Dermis blood vessel endothelial cell (primary cell): ENCODE measurements at places on chromosomes 5 and 9.

DNA sequence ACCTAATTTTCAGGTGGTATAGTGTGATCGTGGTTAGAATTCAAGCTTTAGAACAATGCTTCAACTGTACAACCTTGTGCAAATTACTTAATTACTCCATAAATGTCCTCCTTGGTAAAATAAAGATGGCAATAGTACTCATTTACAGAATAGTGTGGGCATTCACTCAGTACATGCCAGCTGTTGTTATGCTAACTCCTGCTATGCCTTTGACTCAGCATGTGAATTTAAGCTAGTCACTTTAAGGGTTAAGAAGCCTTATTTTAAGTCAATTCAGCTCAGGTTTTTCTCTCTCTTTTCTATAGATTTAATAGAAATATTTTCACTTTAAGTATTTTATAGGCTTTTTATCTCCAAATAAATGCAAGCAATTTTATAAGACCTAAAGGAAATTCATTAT is 335.6 kb upstream of the ITGA1 start:
- no peak for DNase-seq

DNA sequence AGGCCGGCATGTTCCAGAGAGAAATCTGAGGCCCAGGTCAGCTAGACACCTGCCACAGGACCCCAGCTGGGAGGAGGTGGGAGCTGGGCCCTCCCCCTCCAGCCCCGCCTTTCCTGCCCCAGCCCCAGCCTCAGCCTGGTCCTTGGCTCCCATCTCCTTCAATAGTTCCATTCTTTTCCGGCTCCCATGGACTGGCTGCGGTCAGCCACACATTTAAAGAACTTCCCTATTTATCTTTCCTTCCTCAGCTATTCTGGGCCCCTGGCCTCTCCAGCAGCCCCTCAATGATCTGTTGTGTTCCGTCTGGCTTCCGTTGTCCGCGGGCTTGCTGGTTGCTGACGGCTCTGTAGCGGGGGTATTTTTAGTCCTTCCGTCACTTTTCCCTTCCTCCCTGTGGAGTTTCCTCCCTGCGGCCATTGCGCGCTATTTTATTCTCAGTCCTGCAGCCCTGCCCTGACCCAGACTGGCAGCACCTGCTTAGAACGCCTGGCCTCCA is 73.8 kb downstream of the AMBP start:
- peak; percentile 70 for DNase-seq

- DNase-seq: peak; percentile 76
These were observed 53.2 kb upstream of the TMEM171 start for GRCh38 chr5:73067213-73067612.

DNA sequence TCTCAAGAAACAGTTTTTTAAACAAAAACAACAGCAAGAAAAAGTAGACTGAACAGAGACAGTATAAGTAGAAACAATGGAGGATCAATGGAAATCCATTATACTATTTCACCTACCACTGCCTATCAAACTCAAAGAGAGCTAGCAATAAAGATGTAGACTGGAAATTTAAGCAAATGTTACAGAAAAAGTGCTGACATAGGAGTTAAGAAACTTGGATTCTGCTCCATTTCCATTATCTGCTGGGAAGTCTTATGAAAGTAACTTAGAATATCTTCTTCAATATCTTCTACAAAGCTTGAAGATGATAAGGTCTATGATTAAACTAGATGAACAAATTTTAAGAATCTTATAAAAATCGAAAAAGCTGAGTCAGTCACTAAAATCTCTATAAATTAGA is 1469.8 kb upstream of the C9orf72 start:
- DNase-seq: no peak

- DNase-seq: no peak
These were observed 129.7 kb downstream of the GOLPH3 start for GRCh38 chr5:32044434-32044833.

- DNase-seq: no peak
These were observed 794 bp downstream of the PTBP3 start for GRCh38 chr9:112332674-112332976.

DNA sequence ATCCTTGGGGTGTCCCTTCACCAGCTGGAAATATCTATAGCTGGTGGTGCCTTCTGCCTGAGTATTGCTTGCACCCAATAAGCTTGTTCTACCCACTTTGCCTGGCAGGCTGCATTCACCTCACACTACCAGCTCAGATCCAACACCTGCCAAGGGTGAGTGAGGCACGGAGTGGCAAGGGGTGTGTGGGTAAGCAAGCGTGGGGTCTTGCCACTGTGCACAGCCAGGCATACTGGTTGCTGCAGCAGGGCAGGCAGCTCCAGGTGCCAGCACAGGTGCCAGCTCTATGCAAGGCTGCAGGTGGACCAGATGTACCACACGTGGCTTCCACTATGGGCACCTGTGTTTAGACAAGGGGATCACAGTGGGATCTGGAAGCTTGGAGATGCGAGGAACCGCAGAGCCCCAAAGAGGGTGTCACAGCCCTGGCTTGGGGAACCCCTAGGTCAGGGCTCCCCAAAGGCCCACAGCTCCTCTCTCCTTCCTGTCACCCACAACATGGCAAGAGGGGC is 167.7 kb upstream of the MRPS30 start:
- no peak for DNase-seq

DNA sequence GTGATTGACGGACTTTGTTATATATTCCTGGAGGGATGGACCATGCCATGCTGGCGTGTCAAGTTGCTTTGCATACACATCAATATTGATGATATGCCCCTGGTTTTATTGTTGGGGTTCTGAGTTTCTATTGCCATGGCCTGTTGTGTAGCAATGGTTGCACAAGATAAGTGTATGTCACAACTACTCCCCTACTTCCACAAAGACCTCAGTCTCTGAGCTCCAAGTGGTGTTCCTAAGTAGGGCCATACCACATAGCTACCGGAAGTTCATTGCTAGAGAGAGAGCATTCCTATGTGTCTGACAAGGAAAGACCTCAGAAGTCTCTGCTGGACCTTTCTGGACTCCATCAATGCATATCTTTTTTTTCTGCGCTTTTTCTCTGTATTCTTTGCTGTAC is 19.8 kb downstream of the TXNDC8 start:
- DNase-seq: no peak

DNA sequence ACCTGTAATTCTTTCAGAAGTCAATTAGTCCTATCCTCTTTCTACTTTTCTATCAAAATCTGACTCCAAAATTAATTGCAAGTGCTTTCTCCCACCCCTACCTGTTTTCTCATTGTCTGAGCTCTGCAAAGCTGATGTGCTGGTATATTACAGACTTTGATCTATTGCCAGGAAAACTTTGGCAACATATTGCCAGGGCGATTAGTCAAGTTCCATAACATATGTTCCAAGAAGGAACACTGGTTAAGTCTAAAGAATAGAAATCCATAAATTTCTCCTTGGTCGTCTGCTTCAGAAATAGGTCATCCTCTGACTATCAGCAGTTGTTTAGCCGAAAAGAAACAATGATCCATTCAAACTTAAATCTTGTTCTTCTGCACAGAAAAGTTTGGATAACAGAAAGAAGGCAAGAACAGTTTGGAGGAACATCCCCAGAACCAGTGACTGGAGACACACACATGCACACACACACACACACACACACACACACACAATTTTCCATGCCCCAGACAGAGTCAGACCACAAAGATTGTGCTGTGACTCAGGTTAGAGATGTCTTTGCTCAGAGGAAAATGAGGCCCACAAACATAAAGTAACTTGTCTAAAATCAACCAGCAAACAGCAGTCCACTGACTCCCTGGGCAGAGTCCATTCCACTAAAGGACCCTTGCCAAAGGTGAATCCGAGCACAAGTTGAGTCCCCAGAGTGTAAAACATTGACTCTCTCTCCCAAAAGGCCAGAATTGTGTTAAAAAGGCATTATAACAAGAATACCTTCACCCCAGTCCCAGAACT is 202.1 kb downstream of the DEPDC1B start:
- DNase-seq: no peak

DNA sequence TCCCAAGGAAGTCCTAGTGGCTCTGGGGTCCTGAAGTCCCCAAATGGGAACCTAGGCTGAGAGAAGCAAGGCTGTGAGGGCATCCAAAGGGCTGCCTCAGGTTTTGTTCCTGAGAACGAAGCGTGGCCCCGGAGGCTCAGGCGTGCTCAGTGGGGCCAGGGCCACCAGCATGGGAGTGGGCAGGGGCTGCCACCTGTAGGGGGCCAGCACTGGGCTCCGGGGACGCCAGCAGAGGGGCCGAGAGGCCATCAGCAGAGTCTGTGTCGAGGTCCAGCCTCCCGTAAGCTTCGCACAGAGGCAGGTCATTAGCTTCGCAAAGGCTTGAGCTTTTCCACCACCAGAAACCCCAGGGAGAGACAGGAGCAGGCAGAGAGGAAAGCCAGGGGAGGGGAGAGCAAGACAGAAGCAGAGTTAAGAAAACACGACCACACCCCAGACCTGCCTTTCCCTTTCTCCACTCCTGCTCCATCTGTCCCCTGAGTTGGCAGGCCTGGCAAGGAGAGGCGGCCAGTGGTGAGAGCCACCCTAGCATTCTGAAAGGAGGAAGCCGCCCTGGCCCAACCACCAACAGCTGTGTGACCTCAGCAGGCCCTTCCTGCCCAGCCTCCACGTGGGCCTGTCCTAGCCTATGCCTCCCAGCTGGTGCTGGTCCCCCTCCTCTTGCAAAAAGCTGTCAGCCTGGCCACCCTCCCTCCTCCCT is 5.5 kb upstream of the SURF6 start:
- no peak for DNase-seq

GRCh38 chr5:127079994-127080491 is 6.7 kb upstream of the C5orf63 start:
- no peak for DNase-seq

- no peak for DNase-seq
These were observed 138.3 kb downstream of the CDK5RAP2 start for GRCh38 chr9:120441426-120442307.

GRCh38 chr5:24749701-24750100 is 104.9 kb upstream of the CDH10 start:
- no peak for DNase-seq

GRCh38 chr9:86300701-86301100 is 18.4 kb upstream of the ISCA1 start:
- DNase-seq: no peak

DNA sequence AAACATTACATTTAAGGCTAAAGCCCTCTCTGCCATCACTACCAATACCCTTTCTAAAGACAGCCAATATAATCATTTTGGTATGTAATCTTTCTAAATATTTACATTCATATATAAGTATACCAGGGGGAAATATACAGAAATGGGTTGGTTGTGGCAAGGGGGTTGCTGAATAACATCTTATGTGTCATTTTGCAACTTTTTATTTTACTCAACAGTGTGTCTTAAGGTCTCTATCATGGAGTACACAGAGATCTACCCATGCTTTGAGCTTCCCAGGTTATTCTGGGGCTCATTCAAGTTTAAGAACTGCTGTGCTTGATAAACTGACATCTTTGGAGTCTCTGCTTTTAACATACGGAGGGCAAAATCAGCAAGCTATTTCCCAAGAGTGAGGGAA is 7.4 kb upstream of the FAT2 start:
- no peak for DNase-seq

DNA sequence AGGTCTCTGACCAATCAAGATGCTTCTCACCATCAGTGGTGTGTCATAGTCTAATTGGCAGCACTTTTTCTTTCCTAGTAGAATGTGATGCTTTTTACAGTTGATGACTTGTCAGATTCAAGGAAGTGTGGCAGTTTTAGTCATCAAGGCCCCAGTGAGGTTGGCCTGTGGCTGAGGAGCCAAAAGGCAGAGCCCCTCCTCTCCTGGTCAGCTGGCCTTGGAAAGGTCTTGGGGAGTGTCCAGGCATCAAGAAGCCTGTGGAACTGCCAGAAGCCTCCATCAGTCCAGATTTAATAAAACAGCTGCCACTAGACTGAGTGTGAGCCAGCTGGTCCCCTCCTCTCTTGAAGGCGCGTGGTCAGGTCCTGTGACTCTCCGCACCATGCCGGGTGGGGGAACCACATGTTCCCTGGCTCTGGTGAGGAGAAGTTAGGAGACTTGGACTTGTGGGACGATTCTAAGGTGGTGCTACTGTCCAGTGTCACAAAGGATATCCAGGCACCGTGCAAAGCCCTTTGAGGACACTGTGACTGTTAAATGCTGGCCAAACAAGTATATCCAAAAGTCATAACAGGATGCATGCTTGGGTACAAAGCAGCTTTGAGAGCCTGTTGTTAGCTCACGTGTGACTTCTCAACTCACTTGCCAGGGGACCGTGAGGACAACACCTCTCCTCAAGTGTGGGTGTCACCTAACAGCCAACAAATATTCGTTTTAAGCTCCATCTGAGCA is 6.1 kb upstream of the ANGPTL2 start:
- no peak for DNase-seq

- DNase-seq: no peak
These were observed 6.8 kb downstream of the FAT2 start for GRCh38 chr5:151584057-151584937.

GRCh38 chr9:124941679-124942561 is 1.0 kb upstream of the GOLGA1 start:
- DNase-seq: peak; percentile 70

- DNase-seq: no peak
These were observed 77.0 kb downstream of the DCP2 start for GRCh38 chr5:113053511-113053995.

DNA sequence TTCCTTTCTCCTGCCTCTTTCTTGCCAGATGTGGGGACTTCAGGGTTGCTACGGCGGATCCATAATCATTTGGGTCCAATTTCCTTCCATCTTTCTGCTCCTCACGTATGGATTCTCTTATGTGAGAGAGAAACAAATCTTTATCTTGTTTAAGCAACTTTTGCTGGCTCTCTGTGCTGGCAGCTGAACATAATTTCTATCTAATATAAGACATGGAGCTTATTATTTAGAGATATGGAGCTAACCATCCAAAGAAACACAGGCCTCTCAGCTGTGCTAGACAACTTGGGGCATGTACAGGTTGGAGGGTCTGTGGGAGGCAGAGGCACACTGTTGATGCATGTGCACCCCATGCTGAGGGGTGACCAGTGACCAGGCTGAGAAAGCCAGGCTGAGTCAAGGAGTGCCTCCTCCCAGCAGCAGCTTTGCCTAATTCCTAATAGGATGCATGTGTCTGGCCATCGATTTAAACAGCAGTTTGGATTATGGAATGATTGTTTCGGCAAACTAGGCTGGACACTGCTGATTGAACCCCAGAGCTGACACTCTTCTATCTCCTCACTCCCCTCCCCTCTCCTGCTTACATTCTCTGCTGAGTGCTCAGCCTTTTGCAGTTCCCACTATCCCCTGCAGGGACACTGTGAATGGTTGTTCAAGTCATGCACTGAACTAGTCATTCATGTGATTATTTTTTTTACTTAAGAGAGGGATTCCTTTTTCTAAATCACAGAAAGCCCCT is 195.8 kb downstream of the ERCC6L2 start:
- peak; percentile 36 for DNase-seq

GRCh38 chr5:124842725-124843595 is 96.5 kb upstream of the ZNF608 start:
- DNase-seq: no peak

- peak; percentile 43 for DNase-seq
These were observed 263.1 kb upstream of the RGMB start for GRCh38 chr5:98510143-98510985.
